Stimulated activated CD4-positive, alpha-beta T cell treated with anti-CD3 and anti-CD28 coated beads, Interleukin-2, amount 100 ng/mL, for 48 hours (primary cell): ENCODE measurements at places on chromosomes 5 and 9.

- no peak for DNase-seq
These were observed 24.3 kb downstream of the KCNT1 start for GRCh38 chr9:135726138-135726853.

- DNase-seq: no peak
These were observed 151.4 kb downstream of the TLE1 start for GRCh38 chr9:81537964-81538363.

- peak; percentile 35 for DNase-seq
These were observed 51.9 kb upstream of the PIP5K1B start for GRCh38 chr9:68653141-68653595.

GRCh38 chr5:52702877-52703276 lies 84.8 kb upstream of the ITGA1 start:
- no peak for DNase-seq

GRCh38 chr9:133280392-133280791 lies 5.4 kb upstream of the ABO start:
- no peak for DNase-seq

DNA sequence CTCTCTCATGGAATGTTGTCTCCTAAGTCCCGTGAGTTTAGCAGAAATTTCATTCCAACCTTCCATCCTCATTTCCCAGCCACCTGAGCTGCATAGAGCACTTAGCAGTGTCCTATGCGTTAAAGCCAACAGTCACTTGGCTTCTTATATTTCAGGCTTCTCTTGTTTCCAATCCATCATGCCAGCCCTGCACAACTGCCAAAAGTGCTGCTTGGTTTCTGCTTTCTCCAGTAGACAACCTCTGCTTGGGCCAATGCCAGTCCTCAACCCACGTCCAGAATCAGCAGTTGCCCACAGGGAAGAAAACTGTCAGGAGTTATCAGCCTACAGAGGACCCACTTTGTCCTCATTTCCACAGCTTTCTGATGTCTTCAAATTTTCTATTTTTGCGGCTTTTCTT lies 42.5 kb downstream of the KCNIP1 start:
- DNase-seq: no peak

GRCh38 chr9:111451570-111451969 lies 32.6 kb downstream of the ECPAS start:
- DNase-seq: no peak
